ENCODE measurements at places on chromosomes 7 and 10.

GRCh38 chr7:141949451-141949850 is 2.7 kb upstream of the CLEC5A start:
- DNase-seq, result no peak

GRCh38 chr7:135558337-135558767 is 635 bp downstream of the NUP205 start:
- peak; percentile 82 for DNase-seq

- no peak for DNase-seq
Observed at GRCh38 chr10:128140425-128140824, 14.2 kb upstream of the MKI67 start.

DNA sequence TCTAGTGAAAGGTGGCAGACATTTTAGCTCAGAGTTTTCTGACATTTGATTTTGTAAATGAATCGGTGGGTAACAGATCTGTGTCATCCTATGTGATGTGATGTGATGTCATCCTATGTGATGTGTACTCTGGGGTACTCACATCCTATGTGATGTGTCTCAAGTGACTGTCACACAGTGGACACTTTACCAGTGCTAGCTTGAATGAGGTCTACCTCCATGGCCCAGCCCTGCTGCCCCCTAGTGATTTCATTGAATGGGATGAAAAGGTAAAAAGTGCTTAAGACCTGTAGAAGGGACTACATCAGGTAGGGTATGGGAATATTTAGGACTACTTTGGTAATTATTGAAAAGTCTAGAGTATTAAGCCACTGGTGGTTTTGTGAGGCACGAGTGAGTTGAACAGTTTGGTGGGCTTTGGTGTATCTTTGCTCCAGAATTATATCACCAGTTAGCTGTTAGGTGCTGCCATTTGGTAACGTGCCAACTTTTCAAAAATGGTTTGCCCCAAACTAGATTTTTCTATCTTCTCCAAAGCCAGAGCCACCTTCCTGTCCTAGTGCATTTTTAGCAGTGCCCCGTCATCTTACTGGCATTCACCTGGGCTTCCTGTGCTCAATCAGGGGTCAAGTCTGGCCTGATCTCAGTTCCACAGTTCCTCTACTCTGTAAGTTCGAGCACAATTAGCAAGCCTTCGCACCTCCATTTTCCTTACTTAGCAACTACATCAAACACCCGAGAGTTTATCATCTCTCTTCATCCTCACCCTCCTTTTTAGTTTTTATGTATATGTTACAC is 9.7 kb downstream of the EIF4H start:
- no peak for DNase-seq

DNA sequence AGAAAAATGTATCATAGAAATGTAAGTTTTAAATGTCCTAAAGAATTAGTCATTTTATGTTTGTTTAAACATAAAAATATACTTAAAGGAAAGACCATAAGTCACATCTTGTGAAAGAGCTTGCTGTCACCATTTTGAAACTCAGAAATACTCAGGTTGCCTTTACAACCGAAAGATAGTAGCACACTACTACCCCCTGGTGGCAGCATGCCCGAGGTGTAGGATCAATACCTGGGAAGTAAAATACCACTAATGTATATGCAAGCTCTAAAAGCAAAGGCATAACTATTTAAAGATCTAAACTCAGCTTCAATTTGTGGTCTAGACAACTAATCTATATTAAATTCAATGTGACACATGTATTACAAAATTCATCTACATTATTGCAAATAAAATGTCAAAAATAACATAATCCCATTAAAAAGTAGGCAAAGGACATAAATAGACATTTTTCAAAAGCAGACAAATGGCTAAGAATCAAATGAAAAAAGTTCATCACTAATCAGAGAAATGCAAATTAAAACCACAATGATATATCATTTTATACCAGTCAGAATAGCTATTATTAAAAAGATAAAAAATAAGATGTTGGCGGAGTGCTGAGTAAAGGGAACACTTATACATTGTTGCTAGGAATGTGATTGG is 47.7 kb upstream of the FGL2 start:
- peak; percentile 72 for DNase-seq

- DNase-seq, result peak; percentile 70
Observed at GRCh38 chr10:127945341-127945758, 38.4 kb downstream of the PTPRE start.

DNA sequence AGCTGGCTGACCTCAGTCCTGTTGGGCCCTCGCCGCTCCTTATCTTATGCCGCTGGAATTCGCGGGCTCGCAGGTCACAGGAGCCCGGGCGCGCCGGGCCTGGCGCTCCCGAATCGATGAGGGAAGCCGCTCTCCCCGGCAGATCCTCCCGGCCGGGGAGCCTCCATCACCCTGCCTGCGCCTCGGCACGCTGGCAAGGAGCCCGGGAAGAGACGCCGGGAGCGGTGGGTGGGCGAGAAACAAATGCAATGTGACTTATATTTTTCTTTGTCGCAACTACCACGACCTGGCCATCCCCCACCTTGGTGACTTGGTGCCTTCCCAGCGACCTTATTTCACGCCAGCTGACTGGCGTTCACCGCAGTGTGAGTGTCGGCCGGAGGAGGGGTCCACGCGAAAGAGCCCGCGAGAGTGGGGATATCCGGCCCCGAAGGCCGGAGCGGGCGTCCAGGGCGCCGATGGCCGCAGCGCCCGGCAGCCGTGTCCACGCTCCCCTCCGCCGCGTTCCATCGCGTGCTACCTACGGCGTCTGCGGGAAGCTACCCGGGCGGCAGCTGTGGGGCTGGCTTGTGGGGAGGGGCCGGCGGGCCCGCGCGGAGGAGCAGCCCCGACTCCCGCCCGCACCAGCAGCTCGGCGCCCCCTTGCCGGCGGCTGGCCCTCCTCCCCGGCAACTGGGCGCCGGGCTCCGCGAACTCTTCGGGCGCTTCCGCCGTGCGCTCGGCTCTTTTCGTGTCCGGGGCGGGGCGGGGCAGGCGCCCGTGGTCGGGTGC is 494 bp upstream of the BMPR1A start:
- DNase-seq, result peak; percentile 91

DNA sequence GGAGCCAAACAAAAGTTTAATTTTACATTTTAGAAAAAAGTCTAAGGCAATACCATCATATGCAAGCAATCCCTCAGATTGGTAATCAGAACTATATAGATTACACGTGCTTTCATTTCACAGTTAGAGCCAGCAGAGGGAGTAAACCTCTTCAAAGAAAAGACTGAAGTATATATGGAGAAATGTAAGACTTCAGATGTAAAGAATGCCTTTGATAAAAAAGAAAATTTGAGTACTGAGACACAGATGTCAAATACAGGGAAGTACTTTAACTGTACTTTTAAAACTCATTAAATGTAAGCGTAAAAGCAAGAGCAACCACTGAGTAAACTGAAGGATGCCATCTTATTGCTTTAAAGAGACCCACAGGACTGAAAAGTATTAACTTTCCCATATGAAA is 101.4 kb upstream of the FAM133B start:
- peak; percentile 79 for DNase-seq

DNA sequence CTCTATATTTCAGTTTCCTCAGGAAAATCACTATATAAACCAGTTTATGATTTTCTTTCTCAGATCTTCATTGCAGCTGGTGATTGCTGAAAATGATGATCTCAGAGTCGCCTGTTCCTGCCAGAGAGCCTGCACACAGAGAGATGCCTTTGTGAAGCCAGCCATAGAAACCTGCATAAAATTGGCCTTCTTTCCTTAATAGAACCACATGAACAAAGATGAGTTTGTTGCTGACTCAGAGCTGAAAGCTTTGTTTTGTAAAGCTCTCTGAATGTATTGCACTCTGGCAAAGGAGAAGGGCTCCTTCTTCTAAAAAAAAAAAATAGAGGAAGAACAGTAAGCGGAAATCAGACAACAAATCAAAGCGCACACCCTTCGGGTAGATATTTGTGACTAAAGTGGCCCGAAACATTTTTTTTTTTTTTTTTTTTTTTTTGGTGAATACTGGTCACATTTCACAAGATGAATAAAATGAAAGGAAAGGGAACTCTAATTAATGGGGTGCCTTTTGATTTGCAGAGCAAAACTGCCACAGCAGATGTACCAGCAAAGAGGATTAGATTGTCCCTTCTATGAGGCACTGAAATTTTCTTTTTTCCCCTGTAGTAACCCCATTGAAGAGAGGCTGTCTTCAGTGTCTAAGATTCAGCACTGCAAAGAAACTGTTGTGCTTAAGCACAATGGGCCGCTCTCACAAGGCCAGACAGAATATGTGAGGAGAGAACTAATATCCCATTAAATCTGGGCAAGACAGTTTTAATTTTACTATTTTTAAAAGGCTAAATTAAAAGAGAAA is 75.1 kb upstream of the PTPRZ1 start:
- DNase-seq, result no peak

DNA sequence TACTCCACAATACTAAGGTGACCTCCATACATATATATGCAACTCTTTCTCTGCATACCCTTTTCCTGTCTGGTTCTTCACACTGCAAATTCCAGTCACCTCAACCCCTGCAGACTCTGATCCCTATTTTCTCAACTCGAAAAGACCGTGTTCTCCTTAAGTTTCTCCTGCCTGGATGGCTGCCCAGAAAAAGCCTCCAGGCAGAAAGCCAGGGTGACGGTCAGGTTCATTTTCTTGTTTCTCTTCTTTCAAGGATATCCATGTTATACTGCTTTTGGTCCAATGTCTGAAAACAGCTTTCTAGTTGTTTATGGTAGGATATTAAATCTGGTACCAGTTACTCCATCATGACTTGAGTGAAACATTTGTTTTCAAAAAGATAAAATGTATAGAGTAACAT is 267.8 kb upstream of the MYO3A start:
- no peak for DNase-seq

DNA sequence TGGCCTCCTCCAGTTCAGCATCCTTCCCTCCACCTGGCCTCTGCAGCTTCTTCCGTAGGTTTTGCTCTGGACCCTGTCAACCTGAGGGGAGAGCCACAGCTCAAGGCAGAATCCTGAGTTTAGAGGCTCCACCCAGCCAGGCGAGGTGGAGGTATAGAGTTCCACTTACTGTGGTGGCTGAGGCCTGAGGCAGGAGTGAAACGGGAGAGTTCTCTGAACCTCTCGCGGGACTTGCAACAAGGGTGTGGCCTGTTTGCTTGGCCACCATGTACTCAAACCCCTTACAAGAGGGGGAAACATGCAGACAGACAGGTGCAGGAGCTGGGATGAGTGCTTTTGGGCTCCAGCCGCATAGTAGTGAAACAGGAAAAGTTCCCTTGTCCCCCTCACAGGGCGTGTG is 154.0 kb upstream of the C7orf33 start:
- no peak for DNase-seq

DNA sequence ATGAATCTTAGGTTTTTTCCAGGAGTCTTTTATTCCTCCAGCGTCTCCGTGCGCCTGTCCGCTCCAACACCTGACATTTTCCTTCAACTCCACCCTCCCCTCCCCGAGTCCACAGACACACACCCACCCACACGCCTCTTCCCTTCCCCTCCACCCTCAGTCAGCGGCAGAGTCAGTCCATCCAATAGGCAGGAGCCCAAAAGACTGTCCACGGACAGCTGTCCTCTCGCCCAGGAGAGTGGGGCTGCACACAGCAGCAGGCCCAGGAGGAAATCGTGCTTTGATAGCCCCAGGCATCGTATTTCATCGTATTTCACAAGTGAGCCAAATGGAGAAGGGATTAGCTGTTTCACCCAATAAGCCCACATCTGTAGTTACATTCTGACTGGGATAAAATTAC is 285.1 kb downstream of the ZEB1 start:
- DNase-seq, result no peak

GRCh38 chr10:128064108-128064969 is 61.9 kb downstream of the MKI67 start:
- DNase-seq, result peak; percentile 93

DNA sequence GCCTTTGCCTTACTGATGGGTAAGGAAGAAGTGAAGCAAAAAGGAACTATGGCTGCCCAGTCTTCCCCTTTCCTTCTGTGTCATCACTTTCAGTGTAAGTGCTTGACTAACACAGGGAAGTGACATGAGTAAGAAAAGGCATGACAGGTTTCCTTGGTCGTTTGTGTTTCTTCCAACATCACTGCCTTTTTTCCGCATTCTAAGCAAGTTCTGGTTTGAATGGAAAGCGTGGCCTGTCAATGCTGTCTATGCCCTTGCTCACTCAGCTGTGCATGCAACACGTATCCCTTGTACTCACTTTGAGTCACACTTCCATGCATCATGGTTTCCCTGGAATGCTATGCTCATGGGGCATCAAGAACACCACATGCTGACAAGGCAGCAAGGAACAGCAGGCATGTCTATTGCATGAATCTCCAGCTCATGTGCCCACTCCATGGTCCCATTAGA is 111.8 kb downstream of the OAT start:
- peak; percentile 46 for DNase-seq

GRCh38 chr7:27248911-27249723 is 6.5 kb downstream of the EVX1 start:
- no peak for DNase-seq

DNA sequence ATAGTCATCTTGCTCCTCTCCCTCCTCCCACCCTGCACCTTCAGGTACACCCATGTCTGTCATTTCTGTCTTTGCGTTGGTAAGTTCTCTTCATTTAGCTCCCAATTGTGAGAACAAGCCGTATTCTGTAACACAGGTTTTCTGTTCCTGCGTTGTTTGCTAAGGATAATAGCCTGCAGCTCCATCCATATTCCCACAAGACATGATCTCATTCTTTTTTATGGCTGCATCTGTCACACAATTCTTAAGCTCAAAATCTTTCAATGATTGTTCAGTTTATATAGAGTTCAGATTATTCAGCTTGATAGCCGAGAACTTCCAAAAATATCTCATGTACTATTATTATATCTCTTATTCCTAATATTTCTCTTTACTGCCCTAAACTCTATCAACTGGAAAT is 16.0 kb upstream of the TMEM168 start:
- no peak for DNase-seq

DNA sequence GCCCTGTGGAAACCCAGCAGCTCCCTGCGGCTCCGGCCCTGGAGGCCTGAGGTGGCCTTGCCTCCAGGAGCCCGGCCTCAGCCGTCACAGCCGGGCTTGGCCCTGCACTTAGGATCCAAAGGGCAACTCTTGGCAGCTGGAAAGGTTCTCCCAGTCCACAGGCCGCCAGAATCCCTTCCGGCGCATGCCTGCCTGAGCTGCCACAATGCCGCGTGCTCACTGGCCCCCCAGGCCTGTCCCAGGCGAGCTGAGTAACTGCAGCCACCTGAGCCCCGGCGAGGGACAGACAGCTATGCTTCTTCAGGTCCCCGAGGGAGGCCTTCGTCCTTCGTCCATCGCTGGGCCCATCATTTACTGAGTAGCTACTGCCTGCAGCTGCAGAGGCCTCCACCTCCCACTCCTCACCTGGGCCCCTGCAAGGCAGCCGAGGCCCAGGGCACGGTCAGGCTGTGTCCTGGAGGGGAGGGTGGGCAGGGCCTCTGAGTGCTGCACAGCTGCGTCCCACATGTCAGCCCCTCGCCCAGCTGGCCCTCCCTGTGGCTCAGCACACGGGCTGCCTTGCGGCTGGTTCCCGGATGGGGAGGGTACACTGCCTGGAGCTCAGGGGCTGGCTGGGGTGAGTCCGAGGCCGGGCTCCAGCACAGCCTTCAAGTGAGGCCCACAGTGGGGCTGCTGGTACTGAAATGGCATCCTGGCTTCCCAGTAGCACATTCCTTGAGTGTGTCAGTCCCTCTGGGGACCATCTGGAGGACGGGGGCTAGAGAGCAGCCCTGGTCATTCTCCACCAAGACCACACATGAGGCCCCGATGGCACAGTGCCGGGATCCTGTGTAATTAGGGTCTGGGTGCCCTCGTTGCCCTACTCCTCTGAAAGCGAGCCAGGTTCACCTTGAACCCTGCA is 172.5 kb downstream of the ELFN1 start:
- DNase-seq, result peak; percentile 21
